ENCODE measurements at places on chromosomes 4 and X.

GRCh38 chr4:7158081-7158750, 34.1 kb upstream of the SORCS2 start:
- no peak for DNase-seq

- no peak for DNase-seq
These were observed 131.4 kb downstream of the ENOX2 start for GRCh38 chrX:130771648-130772047.

DNA sequence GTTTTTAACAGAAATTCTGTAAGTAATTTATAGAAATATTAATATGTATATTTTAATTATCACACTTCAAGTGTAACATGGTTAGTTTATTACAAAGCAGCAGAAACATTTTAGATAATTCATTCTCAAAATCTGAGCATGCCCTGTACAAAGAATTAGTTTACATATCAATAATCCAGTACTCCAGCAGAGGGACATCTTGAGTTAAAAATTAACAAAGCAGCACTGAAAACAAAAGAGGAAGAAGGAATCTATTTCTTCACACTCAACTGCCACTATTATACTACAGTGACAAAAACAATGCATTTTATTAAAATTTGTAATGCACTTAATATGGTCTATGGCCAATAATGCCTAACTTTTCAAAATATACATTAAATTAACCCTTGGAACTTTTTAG, 179.1 kb upstream of the KLHL4 start:
- no peak for DNase-seq

GRCh38 chr4:128770807-128771206, 38.7 kb upstream of the JADE1 start:
- DNase-seq, result no peak

DNA sequence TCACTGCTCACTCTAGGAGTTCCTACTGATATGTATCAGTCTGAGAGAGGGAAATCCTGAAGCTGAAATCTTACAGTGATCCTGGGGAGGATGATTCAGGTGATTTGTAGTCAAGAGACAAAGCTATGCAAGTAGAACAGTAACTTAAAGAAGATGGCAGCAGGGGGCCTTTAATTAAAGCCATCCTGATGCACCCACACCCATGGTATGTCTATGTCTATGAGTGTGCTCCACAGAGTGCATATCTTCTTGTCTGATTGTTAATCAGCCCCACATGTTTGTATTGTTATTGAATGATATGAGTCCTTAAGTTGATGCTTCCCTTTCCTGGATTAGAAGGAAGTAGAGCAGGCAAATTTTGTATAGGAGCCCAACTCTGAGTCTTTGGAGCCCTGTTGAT, 78.8 kb downstream of the NHS start:
- DNase-seq, result no peak

DNA sequence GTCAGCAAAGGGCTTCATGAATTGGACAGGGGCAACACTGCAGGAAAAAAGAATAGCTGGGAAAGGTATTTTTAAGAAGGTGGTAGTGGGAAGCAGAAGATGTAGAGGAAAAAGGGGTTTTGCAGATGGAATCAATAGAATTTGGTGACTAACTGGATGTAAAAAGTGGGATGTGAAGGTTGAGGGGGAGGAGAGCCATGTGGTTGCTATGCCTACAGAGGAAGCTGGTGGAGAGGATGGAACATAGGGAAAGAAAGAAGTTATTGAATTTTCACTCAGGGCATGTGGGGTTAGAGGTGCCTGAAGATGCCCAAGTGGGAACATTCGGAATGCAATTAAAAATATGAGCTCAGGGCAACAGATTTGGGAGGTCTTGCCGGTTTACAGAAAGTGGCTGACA, 33.0 kb downstream of the REELD1 start:
- no peak for DNase-seq

DNA sequence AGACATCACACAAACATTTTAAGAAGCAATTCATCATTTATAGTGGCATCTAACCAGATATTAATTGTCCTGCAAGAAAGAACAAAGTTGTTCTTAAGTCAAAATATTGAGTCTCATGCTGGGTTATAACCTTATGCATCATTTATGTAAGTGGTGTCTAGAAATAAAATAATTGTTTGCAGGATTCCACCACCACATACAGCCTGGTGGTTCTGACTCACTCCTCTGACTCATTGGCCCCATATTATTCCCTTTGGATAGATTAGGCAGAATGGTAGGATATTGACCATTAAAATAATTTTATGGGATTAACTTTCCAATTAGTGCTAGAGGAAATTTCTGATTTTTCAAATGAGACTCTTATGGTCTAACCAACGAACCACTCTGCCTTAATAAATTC, 384.5 kb downstream of the GRXCR1 start:
- DNase-seq, result no peak

GRCh38 chrX:40209951-40210617, 112.3 kb upstream of the BCOR start:
- DNase-seq, result no peak

GRCh38 chr4:139530833-139531427, 25.1 kb downstream of the SETD7 start:
- DNase-seq, result peak; percentile 23

DNA sequence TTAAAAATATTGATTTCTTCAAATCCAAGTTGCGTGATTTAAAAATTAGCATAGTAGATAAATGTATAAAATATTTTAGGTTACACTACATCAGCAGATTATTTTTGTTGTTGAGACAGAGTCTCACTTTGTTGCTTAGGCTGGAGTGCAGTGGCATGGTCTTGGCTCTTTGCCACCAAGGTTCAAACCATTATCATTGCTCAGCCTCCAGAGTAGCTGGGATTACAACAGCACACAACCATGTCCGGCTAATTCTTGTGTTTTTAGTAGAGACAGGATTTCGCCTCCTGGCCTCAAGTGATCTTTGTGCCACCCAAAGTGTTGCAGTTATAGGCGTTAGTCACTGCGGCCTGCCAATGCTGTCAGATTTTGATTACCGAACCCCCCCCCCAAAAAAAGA, 1390.5 kb upstream of the TENM3 start:
- no peak for DNase-seq

GRCh38 chrX:357035-357692, 29.5 kb downstream of the PPP2R3B start:
- DNase-seq, result no peak

GRCh38 chr4:3766036-3766784, at the start of gene ADRA2C:
ADRA2C (plus strand) TSS chr4:3766385; CDS start chr4:3766607, 222 bp downstream.
- DNase-seq, result no peak

- DNase-seq, result no peak
These were observed 50.0 kb upstream of the ZNF827 start for GRCh38 chr4:145988628-145989027.

GRCh38 chr4:69830560-69831269, 29.2 kb downstream of the SULT1E1 start:
- DNase-seq, result no peak

- no peak for DNase-seq
These were observed 66.8 kb upstream of the ATXN3L start for GRCh38 chrX:13386636-13387035.

DNA sequence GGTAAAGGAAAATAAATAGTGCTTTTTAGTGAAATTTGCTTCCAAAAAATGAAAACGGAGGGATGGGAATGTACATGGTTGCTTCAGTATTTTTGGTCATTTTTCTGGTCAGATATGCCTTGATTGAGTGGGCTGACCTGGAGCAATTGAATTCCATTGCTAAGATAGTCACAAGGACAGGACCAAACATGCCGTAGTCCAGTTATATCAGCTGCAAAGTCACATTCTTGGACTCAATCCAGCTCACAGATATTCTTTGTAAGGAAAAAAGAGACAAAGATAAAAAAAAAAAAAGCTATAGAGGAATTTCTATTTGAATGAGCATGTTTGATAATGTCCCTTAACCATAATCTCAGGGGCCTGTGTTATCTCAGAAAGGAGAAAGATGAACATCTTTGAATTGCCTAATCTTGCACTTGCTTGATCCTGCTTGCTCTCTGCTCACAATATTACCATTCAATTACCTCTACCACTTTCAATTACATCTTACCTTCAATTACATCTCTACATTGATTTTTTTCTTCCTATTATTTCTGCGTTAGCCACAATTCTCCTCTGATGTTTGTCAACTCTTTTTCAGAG, 75.4 kb upstream of the PACRGL start:
- DNase-seq, result no peak

DNA sequence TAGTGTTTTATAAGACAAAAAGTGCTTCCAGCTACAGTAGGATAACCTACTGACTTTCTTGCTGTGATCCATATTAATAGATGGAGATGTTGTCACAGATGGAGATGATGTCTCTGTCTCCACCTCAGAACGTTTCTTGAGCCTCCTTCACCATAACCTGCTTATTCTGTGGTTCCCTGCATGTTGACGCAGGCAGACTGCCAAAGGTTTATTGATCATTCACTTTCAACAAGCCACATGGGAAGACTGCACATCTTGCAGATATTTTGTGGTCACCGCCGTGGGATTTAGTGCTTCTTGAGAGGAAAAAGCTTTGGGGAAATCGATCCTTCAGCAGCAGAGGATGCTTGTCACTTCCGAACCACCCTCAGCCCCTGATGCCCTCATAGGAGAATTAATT, 943.0 kb upstream of the PRKX start:
- DNase-seq, result no peak

DNA sequence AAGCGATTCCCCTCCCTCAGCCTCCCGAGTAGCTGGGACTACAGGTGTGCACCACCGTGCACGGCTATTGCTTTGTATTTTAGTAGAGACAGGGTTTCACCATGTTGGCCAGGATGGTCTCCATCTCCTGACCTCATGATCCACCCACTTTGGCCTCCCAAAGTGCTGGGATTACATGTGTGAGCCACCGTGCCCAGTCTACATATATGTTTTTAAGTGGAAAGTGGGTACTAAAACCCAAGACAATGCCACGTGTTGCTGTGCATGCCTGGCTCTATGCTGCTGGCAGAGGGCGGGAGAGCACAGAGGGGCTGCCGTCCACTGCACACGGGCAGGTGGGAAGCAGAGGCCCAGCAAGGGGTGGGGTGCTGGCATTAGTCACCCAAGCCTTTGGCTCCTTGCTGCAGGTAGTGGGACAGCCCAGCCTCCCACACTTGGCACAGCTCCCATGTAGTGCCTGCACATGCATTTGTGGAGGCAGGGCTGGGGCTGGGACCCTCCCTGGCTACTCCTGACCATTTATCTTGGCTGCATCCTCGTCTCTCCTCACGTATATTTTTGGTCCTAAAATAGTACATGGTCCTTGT, 3.5 kb downstream of the EMD start:
- no peak for DNase-seq

DNA sequence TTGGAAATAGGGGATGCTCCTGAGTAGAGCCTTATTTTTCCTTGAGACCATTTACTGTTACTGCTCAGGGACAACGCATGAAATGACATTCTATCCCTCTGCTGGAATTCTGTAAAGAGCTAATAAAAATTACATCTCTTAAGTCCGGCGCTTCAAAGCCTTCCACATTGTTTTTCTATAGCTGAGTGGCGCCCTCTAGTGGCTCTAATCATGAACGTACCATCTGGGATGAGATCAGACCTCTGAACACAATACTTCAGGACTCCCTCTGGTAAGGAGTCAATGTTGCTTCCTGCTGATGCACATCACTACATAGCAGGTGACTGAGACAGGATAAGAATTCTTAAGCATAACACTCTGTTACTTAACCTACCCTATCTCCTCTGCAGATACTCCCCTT, 6.0 kb downstream of the HMGN5 start:
- no peak for DNase-seq

DNA sequence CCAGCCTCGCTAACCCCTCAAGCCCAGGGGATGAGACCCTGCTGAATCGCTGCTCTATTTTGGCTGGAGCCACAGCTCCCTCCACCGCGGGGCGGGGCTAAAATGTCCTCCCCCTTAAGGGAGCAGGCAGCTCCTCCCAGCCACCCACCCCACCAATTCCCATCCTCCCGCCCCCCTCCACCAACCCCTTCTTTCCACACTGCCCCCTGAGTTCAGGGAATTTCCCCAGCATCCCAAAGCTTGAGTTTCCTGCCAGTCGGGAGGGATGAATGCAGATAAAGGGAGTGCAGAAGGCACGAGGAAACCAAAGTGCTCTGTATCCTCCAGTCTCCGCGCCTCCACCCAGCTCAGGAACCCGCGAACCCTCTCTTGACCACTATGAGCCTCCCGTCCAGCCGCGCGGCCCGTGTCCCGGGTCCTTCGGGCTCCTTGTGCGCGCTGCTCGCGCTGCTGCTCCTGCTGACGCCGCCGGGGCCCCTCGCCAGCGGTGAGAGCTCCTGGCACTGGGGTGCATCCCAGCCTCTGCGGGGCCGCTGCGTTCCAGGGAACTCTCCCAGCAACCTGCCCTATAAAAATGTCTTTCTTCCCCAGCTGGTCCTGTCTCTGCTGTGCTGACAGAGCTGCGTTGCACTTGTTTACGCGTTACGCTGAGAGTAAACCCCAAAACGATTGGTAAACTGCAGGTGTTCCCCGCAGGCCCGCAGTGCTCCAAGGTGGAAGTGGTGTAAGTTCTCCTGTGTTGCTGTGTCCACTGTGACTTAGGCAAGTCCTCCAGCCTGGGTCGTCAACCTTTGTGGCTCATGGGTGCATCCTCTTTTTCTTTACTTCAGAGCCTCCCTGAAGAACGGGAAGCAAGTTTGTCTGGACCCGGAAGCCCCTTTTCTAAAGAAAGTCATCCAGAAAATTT, at the start of gene CXCL6:
Gene CXCL6 (plus strand): TSS at position 306 of the 907 bp plus-strand sequence. CDS start 73 bp downstream, at position 379.
- no peak for DNase-seq

- peak; percentile 47 for DNase-seq
These were observed 3.8 kb downstream of the CXXC4 start for GRCh38 chr4:104490770-104491480.

- no peak for DNase-seq
These were observed 837.4 kb downstream of the TRIML1 start for GRCh38 chr4:188976644-188977115.

- DNase-seq, result no peak
These were observed 46.8 kb downstream of the GSTCD start for GRCh38 chr4:105755375-105755774.

GRCh38 chr4:152185786-152186550, 349.9 kb downstream of the FBXW7 start:
- no peak for DNase-seq

GRCh38 chr4:74933562-74934015, 673 bp downstream of the PARM1 start:
- peak; percentile 26 for DNase-seq

- no peak for DNase-seq
These were observed 143.9 kb downstream of the GLRA2 start for GRCh38 chrX:14673236-14673635.

- DNase-seq, result no peak
These were observed 72.5 kb upstream of the KCNIP4 start for GRCh38 chr4:22021106-22021505.

DNA sequence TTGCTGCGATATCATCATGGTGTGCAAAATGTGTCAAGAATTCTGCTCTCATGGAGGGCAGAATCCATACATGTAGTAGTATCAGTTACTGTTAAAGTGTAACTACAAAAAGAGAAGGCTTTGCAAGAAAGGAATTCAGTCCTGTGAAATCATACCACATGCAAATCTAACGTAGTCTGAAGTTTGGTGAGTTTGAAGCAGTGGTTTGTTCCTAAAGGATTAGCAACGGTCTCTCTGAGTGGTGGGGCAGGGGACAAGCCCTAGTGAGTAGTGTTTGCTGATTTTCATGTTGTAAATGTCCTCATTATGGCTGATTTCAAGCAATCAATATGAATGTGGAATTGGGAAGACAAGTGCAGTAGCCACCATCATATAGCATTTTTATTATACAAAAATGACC, 47.1 kb upstream of the CLNK start:
- DNase-seq, result no peak
